Cerebellum (tissue), 4 donors: ENCODE measurements at places on chromosomes 13 and 19. TPM values are rescaled to one million over a fixed set of nuclear protein-coding genes. Genes with fewer than 3 reads are reported as not detected.

The NLRP4 gene
- total RNA-seq: not detected

DNA sequence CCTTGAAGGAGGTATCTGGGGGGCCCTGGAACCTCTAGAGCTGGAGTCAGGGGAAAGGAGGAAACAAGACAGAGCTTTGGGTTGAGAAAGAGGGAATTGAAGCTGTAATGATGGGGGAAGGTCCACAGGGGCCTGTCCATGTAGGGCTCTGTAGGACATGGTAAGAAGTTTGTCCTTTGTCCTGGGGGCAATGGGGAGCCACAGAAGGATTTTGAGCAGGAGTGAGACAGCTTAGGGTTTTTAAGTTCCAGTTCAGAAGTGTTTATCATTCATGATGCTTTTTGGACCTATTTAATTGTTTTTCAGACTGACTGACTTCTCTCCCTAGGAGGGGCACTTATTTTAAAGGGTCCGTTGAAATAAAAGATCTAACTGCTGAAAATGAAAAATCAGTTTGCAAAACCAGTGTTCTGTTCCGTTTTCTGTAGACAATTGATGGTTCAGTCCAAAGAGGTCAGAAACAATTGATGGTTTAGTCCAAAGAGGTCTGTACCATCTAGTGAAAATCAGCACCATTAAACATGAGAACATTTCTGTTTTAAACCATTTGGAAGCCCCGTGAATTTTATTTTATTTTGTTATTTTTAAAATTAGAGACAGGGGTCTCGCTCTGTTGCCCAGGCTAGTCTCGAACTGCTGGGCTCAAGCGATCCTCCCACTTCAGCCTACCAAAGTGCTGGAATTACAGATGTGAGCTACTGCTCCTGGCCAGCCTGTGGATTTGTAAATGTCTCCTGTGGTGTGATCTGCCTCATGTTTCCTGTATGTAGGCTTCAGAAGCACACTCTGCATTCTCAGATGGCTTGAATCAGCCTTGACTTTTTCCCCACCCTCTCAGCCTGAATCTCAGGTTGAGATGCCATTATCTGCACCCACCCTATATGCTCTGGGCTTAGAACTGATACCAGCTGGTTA, 8.4 kb downstream of the PLD3 start:
- no peak for DNase-seq

DNA sequence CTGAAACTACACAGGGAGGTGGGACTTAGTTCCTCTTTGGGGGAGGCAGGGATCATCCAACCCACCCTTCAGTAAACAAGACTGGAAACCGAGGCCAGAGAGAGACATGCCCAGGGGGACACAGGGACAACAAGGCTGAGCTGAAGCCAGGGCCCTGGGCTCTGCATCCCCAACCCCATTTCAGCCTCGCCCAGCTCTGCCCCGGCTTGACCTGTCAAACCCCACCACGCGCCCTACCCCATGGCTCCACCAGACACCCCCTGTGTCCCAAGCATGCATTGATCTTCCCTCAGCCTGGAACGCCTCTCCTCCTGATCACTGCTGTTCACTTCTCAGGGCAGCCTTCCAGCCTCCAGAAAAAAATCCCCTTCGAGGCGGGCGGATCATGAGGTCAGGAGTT, 2.0 kb upstream of the APC2 start:
- no peak for DNase-seq

DNA sequence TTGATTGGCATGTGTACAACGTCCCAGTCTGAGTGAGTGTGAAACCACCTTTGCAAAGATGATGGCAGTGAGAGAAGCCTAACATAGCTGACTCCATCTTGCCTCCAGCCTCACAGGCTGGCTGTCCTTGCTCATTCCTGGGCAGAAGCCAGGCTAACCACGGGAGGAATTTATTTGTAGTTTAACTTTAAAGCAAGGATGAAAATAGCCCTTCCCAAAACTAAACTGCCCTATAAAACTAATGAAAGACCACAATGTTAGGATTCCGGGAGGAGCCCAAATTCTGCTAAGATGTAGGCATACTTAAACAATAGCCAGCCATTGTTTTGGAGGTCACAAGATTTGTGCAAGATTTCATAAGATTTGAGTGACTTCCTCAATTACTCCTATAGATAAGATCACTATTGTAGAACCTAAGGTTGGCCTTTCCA, 96.6 kb upstream of the LSM14A start:
- DNase-seq: no peak

DNA sequence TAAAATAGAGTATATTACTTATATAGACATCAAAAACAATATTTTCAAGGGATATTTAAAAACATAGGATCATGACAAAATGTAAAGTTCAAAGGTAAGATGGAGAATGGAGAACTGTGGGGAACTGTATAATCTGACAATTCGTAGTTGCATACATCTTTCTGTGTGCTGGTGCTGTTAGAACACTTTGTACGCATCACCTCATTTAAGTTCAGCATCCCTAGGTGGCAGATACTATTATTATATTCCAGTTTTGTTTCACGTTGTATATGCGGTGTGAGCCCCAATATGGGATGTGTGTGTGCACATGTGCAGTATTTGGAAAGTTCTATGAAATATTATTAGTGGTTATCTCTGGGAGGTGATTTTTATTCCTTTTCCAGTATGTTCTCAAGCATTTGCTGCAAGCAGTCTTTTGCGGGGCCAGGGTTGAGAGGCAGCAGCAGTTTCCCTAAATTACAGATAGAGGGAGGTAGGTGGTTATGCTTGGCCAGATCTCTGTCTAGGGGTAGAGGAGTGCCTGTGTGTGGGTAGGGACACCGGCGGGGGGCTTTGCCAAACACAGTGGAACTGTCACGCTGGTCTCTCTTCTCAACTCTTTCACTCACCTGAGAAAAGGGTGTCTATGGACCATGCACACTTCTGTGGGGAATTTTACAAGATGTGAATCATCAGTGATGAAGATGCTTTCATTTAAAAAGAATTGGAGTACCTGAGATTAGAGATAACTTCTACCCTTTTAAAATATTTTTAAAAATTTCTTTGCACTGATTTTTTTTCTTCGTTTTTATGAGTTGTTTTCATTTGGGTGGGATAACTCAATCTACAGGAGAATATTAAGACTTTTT, 55.6 kb upstream of the ALOX5AP start:
- DNase-seq: peak; percentile 63

GRCh38 chr13:98997738-98998641, 20.1 kb upstream of the DOCK9 start:
- no peak for DNase-seq

GRCh38 chr13:28117689-28118377, 17.5 kb upstream of the FLT3 start:
- peak; percentile 79 for DNase-seq

DNA sequence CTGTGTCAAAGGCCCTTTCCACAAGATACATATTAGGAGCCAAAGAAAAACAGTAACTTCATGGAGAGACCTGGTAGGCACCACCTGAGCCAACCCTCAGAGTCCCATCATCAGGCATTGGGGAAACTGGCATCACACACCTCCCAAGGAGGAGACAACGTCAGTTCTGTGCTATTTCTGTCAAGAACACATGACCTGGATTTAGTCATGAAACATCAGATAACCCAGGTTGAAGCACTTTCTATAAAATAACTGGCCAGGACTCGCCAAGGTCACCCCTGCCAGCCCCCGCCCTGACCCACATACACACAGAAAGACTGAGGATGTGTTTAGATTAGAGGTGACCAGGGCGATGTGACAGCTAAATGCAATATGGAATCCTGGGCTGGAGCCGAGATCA, 35.6 kb downstream of the COL4A1 start:
- DNase-seq: no peak

DNA sequence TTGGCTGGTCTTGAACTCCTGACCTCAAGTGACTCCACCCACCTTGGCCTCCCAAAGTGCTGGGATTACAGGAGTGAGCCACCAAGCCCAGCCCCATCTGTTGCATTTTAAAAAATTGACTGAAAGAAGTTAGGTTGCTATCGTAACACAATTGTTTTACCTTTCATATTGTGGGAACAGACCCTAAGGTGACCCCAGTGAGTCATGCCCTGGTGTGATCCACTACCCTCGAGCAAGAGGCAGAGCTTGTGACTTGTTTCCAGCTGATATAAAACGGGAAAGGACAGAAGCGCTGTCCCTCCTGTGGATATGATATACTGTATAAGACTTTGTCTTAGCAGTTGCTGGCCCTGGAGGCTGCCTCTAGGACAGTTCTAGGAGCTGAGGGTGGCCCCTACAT, 308.6 kb downstream of the HS6ST3 start:
- no peak for DNase-seq

The CEACAM6 gene
- 0.27 TPM for total RNA-seq

The LHB gene
- total RNA-seq: not detected

GRCh38 chr13:20121159-20121525, 39.7 kb downstream of the GJA3 start:
- no peak for DNase-seq

The LDLR gene
- 36.6 TPM for total RNA-seq

- DNase-seq: no peak
Measured at GRCh38 chr13:40597735-40598365, 68.6 kb downstream of the FOXO1 start.

DNA sequence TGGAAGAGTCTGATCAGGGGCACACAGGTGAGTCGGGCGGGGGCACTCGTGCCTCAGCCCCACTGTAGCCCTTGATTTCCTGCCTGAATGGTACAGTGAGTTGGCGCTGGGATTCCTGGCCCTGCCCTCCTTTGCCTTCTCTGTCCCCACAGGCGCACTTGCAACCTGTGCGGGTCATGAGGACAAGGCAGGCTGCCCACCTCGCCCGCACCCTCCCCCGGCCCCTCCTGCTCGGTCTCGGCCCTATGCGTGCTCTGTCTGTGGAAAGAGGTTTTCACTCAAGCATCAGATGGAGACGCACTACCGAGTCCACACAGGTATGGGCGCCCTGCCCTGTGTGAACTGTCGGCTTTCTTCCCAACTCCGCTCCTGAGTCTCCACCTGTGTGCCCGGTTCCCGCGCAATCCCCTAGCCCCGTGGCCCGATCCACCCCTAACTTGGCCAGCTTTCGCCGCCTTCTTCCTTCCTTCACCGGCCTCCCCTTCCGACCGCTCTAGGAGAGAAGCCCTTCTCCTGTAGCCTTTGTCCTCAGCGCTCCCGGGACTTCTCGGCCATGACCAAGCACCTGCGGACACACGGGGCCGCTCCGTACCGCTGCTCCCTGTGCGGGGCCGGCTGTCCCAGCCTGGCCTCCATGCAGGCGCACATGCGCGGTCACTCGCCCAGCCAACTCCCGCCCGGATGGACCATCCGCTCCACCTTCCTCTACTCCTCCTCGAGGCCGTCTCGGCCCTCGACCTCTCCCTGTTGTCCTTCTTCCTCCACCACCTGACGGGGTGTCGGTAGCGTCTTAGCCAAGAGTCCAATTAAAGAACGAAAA, 1.6 kb upstream of the KMT2B start:
- peak; percentile 76 for DNase-seq

DNA sequence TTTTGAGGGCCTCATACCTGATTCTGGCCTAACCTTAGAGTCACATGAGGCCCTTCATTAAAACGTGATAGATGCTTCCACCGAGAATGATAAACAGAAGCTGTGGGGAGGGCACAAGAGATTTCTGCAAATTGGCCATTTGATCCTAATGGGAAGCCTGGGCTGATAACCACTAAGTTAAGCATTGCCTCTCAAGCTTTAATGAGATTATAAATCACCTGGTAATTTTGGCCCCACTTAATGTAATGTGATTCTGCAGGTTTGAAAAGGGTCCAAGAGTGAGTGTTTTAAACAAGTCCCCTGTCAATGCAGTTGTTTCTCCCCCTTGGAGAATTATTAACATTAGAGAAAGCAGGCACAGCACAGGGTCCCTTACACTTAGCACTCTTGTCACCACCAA, 42.0 kb downstream of the ZNF486 start:
- DNase-seq: no peak

The MAP4K1 gene
- total RNA-seq: 0.27 TPM

GRCh38 chr13:39401046-39401705, 201.8 kb downstream of the LHFPL6 start:
- DNase-seq: peak; percentile 83

DNA sequence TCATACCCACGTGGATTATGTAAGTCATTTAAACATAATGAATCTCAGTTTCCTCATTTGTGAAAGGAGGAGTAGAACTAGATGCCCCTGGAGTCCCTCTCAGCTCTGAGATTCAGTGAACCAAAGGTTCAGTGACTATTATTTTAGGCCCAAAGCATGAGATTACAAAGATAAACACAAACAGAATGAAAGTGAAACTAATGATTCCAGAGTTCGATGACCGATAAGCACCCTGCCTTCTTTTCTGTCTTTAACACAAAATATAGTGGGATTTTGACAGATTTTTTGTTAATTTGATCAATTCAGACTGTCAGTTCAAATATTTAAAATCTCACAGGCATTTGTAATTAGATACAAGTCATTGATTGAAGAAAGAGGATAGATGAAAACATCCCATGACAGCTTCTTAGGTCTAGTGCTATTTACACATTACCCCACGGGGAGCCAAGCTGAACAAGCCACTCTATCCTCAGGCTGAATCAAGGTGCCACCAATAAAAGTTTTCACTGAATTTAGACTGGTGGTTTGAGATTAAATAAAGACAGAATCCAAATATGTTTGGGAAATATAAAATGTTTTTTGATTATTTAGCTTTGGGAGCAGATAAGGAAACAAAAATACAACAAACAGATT, 64.6 kb upstream of the RAP2A start:
- DNase-seq: no peak

DNA sequence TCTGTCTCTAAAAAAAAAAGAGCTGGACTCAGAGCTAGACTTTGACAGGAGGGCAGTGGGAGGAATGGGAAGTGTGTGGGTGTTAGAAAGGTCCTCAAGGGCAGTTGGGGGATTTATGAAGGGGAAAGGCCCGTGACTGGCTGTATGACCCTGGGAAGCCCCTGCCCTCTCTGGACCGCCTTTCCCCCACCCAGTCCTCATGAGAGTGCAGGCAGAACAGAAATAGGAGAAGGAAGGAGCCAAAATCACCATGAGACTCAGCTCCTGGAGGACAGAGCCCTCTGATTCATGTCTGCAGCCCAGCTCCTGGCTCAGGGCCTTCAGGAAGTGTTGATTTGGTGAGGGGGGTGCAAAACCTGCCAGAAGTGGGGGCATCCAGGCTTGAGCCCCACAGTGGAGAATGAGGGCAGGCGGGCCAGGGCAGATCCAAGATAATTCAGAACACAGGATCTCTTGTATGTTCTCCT, 8.7 kb upstream of the SMG9 start:
- no peak for DNase-seq

DNA sequence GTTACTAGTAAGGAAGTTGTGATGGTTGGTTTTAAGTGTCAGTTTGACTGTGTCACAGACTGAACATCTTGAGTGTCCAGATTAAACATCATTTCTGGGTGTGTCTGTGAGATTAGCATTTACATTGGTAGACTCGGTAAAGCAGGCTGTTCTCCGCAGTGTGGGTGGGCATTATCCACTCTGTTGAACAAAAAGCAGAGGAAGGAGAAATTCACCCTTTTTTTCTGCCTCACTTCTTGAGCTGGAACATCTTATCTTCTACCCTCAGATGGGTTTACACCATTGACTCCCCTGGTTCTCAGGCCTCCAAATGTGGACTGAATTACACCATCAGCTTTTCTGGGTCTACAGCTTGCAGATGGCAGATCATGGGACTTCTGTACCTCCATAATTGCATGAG, 63.7 kb upstream of the ZDHHC20 start:
- no peak for DNase-seq
